A549 treated with ZK216348 at 1 μM for 4 hours (cell line): ENCODE measurements at places on chromosomes 1 and 21. TPM values are rescaled to one million over a fixed set of nuclear protein-coding genes. Genes with fewer than 3 reads are reported as not detected.

The ANKRD35 gene
- not detected in 5 replicates for total RNA-seq

The AKNAD1 gene
- total RNA-seq, result 1.0 to 2.7 TPM (median 1.3 TPM) in 5 replicates

The ETV3 gene
- total RNA-seq, result 8.6 to 14.4 TPM (median 11.6 TPM) in 5 replicates

The FCGR1A gene
- total RNA-seq, result not detected in 5 replicates

The SMCP gene
- not detected in 5 replicates for total RNA-seq

The TRIM46 gene
- total RNA-seq, result 1.0 to 3.1 TPM (median 1.8 TPM) in 5 replicates

The CHML gene
- total RNA-seq, result 4.8 to 10.1 TPM (median 8.2 TPM) in 5 replicates

The GRIK3 gene
- not detected in 5 replicates for total RNA-seq

The HES4 gene
- 20.9 to 80.4 TPM (median 64.7 TPM) in 5 replicates for total RNA-seq

The AMY1C gene
- not detected in 5 replicates for total RNA-seq

The FNDC5 gene
- total RNA-seq, result 0.23 to 1.1 TPM (median 0.39 TPM) in 5 replicates

The GPR157 gene
- 2.8 to 6.3 TPM (median 5.3 TPM) in 5 replicates for total RNA-seq

The KRTAP11-1 gene
- not detected in 5 replicates for total RNA-seq

The ANKRD13C gene
- 6.4 to 11.5 TPM (median 8.1 TPM) in 5 replicates for total RNA-seq

The ETNK2 gene
- total RNA-seq, result 4.6 to 8.1 TPM (median 6.6 TPM) in 5 replicates

The FAM76A gene
- 5.4 to 7.8 TPM (median 6.0 TPM) in 5 replicates for total RNA-seq

The ITGB2 gene
- total RNA-seq, result 0.57 to 1.4 TPM (median 0.94 TPM) in 5 replicates

The AGT gene
- total RNA-seq, result 0.07 to 0.19 TPM (median 0.12 TPM) in 4 of 5 replicates, not detected in the other

The ERICH3 gene
- not detected in 5 replicates for total RNA-seq

The LTN1 gene
- total RNA-seq, result 3.0 to 8.0 TPM (median 6.1 TPM) in 5 replicates

The FMO5 gene
- 0.08 to 0.68 TPM (median 0.38 TPM) in 5 replicates for total RNA-seq

The CLIC6 gene
- 0.05 to 0.12 TPM (median 0.10 TPM) in 4 of 5 replicates, not detected in the other for total RNA-seq

The PRR9 gene
- total RNA-seq, result not detected in 5 replicates

The OR2L3 gene
- not detected in 5 replicates for total RNA-seq

The FMO3 gene
- not detected in 5 replicates for total RNA-seq

The ZNF695 gene
- total RNA-seq, result 2.1 to 3.4 TPM (median 2.7 TPM) in 5 replicates

The DDX59 gene
- 13.2 to 23.6 TPM (median 13.7 TPM) in 5 replicates for total RNA-seq

The IVL gene
- total RNA-seq, result 0.15 TPM in 1 of 5 replicates, not detected in the others

The LCE2A gene
- not detected in 5 replicates for total RNA-seq

The RUNX1 gene
- total RNA-seq, result 6.5 to 11.3 TPM (median 8.6 TPM) in 5 replicates
